ENCODE measurements at places on chromosomes 11 and 22. TPM values are rescaled to one million over a fixed set of nuclear protein-coding genes. Genes with fewer than 3 reads are reported as not detected.

The FGF19 gene
- not detected for total RNA-seq

The OR2AG1 gene
- not detected for total RNA-seq

The TBX10 gene
- not detected for total RNA-seq

The UQCR10 gene
- total RNA-seq, result 196 TPM

The ARHGAP20 gene
- not detected for total RNA-seq

The INSC gene
- not detected for total RNA-seq

The BBOX1 gene
- total RNA-seq, result not detected

DNA sequence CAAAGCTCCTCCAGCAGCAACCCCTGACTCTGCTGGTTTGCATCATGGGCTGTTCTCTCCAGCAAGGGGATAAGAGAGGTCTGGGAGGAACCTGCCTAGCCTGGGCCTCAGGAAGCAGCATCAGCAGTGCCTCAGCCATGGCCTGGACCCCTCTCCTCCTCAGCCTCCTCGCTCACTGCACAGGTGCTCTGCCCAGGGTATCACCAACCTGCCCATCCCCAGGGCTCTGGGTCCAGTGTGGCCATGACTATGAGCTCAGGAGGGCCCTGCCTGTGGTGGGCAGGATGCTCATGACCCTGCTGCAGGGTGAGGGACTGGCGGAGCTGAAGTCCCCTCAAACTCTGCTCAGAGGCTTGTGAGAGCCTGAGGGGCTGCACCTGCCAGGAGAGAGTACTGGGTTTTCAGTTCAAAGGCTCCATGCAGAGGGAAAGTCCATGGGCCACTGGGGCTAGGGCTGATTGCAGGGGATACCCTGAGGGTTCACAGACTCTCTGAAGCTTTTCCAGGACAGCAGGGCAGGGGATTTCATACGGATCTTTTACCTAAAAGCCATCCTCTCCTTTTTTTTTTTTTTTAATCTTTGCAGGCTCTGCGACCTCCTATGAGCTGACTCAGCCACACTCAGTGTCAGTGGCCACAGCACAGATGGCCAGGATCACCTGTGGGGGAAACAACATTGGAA lies 115.8 kb upstream of the IGLL5 start:
- no peak overlapping the region for H3K27ac ChIP-seq
- H3K4me3 ChIP-seq, result no peak overlapping the region
- H3K4me1 ChIP-seq, result no peaks in the 10 kb centered on the region

GRCh38 chr11:126011265-126011664 lies 51.4 kb downstream of the CDON start:
- H3K4me3 ChIP-seq, result no peak overlapping the region
- H3K36me3 ChIP-seq, result no peaks in the 10 kb centered on the region
- peaks cover 11% of the 10 kb centered on the region for H3K4me1 ChIP-seq
- DNase-seq, result no peak
- H3K27ac ChIP-seq, result no peak overlapping the region

- H3K27me3 ChIP-seq, result no peaks in the 10 kb centered on the region
- DNase-seq, result no peak
- peaks cover 18% of the 10 kb centered on the region for H3K4me1 ChIP-seq
- H3K36me3 ChIP-seq, result no peaks in the 10 kb centered on the region
These were observed 34.7 kb upstream of the CSNK2A3 start for GRCh38 chr11:11387622-11388305.

DNA sequence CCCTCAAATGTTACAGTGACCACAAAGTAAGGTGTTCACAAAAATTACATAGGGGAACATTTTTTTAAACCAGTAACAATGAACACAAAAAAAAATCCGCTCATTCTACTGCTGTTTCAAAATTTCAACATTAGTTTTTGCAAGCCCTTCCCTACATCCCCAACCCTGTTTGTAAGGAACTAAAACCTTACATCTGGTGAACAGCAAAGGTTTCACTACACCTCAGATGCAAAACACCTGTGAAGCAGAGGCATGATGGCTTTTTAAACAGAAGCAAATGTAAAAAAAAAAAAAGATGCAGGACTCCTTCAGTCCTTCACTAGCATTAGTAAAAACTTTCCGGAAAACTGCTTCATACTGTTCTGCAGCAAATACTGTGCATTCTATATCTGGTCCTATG lies 50.0 kb upstream of the API5 start:
- H3K36me3 ChIP-seq, result no peaks in the 10 kb centered on the region
- H3K27ac ChIP-seq, result no peak overlapping the region
- H3K27me3 ChIP-seq, result peaks cover 23% of the 10 kb centered on the region
- no peaks in the 10 kb centered on the region for H3K4me1 ChIP-seq
- no peak overlapping the region for H3K4me3 ChIP-seq
- no peak for DNase-seq

- no peaks in the 10 kb centered on the region for H3K36me3 ChIP-seq
- DNase-seq, result no peak
- H3K27ac ChIP-seq, result no peak overlapping the region
- no peaks in the 10 kb centered on the region for H3K27me3 ChIP-seq
These were observed 33.5 kb downstream of the THAP12 start for GRCh38 chr11:76347466-76347865.

DNA sequence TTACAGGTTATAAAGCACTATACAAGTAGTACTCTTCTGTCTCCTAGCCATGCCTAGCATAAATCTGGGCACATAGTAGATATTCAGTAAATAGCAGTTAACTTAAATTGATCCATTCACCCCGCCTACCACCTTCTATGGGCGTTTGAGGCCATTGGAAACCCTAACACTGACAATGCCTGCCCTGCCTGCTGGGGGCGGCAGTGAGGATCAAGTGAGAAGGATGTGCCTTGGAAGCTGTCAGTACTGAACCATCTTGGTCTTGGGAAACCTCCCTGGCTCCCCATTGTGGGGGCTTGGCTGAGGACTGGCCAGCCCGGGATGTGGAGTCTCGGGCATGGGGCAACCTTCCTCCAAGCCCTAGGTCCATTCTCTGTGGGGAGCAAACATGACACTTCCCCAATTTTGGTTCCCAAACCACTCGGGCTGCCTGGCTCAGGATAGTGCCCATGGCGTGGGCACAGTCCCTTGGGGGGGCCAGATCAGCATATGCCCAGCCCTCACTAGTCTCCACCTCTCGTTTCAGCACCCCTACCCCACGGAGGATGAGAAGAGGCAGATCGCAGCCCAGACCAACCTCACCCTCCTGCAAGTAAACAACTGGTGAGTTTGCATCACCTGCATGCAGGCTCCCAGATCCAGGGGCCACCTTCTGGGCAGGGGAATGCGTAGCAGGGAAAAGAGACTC lies 67.4 kb downstream of the FEZ1 start:
- H3K27me3 ChIP-seq, result peaks cover 39% of the 10 kb centered on the region
- H3K4me3 ChIP-seq, result no peak overlapping the region
- no peak overlapping the region for H3K27ac ChIP-seq
- peak; percentile 23 for DNase-seq

GRCh38 chr11:134539285-134539684 lies 127.2 kb upstream of the B3GAT1 start:
- peaks cover 35% of the 10 kb centered on the region for H3K27me3 ChIP-seq
- no peaks in the 10 kb centered on the region for H3K4me1 ChIP-seq
- no peak for DNase-seq
- H3K27ac ChIP-seq, result no peak overlapping the region
- no peaks in the 10 kb centered on the region for H3K36me3 ChIP-seq

- DNase-seq, result peak; percentile 66
- peak overlapping the region; percentile 87 for H3K27ac ChIP-seq
- H3K36me3 ChIP-seq, result no peaks in the 10 kb centered on the region
- H3K4me1 ChIP-seq, result peaks cover 46% of the 10 kb centered on the region
These were observed 518.7 kb downstream of the NTM start for GRCh38 chr11:131889146-131889577.

DNA sequence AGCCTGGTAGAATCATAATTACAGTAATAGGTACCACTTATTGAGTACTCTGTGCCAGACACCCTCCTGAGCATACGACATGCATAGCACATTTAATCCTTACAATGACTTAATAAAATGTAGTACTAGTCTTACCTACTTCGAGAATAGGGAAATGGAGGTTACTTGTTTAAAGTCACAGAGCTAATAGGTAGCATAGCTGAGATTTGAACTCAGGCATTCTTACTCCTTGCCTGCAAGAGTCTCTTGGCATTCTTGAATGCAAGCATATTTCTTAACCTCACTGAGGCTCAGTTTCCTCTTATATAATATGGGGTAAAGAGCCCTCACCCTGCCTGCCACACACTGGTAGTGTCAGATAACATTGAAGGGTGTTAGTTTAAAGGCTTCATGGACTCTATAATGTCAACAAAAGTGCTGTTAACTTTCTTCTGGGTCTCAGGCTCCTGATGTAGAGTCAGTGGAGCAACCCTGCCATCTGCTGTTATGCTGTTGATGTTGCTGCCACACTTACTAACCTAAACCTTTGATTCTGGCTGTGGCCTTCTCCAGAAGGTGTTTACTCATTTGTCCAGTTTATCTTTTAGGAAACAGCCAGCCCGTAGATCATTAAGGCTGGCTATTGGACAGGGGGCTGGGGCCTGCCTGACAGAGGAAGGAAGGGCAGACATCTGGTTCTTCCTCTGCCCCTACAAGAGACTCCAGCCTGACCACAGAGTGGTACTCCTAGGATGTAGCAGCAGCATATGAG lies 18.9 kb downstream of the LIMK2 start:
- H3K4me3 ChIP-seq, result no peak overlapping the region
- DNase-seq, result peak; percentile 42
- H3K27ac ChIP-seq, result no peak overlapping the region
- peaks cover 5% of the 10 kb centered on the region for H3K4me1 ChIP-seq
- H3K36me3 ChIP-seq, result no peaks in the 10 kb centered on the region
